ENCODE measurements at places on chromosomes 4 and X. TPM values are rescaled to one million over a fixed set of nuclear protein-coding genes. Genes with fewer than 3 reads are reported as not detected.

Gene USP51
- 1.1 TPM for total RNA-seq

Gene UGT2B10
- total RNA-seq = not detected

Gene TNIP3
- total RNA-seq = 0.31 TPM

Gene HMX1
- total RNA-seq = not detected

Gene PRDM5
- total RNA-seq = 10.6 TPM

Gene SERTM2
- not detected for total RNA-seq

- no peaks in the 10 kb centered on the region for H3K4me1 ChIP-seq
- no peaks in the 10 kb centered on the region for H3K27me3 ChIP-seq
- no peak for DNase-seq
- no peaks in the 10 kb centered on the region for H3K36me3 ChIP-seq
- H3K4me3 ChIP-seq = no peak overlapping the region
Observed at GRCh38 chr4:10212400-10212799, 95.8 kb upstream of the WDR1 start.

- peak overlapping the region; percentile 97 for H3K27ac ChIP-seq
- no peaks in the 10 kb centered on the region for H3K36me3 ChIP-seq
- H3K4me1 ChIP-seq = peaks cover 38% of the 10 kb centered on the region
- no peaks in the 10 kb centered on the region for H3K27me3 ChIP-seq
- no peak for DNase-seq
- peak overlapping the region; percentile 82 for H3K4me3 ChIP-seq
Observed at GRCh38 chrX:130172127-130172845, 524 bp downstream of the RAB33A start.

DNA sequence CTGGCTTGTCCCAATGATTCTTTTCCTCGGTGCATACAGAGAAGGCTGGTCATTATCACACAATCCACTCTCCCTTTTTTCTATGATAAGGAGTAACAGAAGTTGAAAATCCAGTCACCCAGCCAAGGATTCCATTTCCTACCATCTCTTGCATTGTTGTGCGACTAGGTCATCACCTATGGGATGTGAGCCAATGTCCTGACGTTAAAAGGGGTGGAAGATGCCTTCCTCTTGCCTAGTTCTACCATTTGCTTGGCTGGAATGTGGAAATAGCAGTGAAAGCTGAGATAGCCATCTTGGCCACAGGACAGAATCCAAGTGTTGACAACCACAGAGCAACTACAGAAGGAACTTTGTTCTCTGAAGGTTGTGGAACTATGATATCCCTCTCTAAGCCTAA is 132.2 kb upstream of the KIT start:
- H3K27ac ChIP-seq = no peak overlapping the region
- H3K4me3 ChIP-seq = no peak overlapping the region
- no peak for DNase-seq
- H3K36me3 ChIP-seq = no peaks in the 10 kb centered on the region
- no peaks in the 10 kb centered on the region for H3K27me3 ChIP-seq

GRCh38 chr4:139977838-139978609 is 176.0 kb downstream of the MAML3 start:
- DNase-seq = no peak
- H3K27me3 ChIP-seq = no peaks in the 10 kb centered on the region
- H3K27ac ChIP-seq = no peak overlapping the region
- H3K4me1 ChIP-seq = peaks cover 32% of the 10 kb centered on the region
- H3K4me3 ChIP-seq = no peak overlapping the region
